Neural crest cell (in vitro differentiated cells): ENCODE measurements at places on chromosomes 1 and 21. TPM values are rescaled to one million over a fixed set of nuclear protein-coding genes. Genes with fewer than 3 reads are reported as not detected.

The CSDE1 gene
- 659 and 685 TPM in 2 replicates for total RNA-seq

The S100A16 gene
- total RNA-seq, result 5.3 and 7.1 TPM in 2 replicates

The OR2L8 gene
- total RNA-seq, result not detected in 2 replicates

The RNF19B gene
- total RNA-seq, result 14.9 and 16.0 TPM in 2 replicates

The C8B gene
- not detected in 2 replicates for total RNA-seq

The CR1 gene
- not detected in 2 replicates for total RNA-seq

- DNase-seq, result no peak
These were observed 83.8 kb downstream of the SETD4 start for GRCh38 chr21:35976481-35976880.

GRCh38 chr1:37038227-37039093, 4.1 kb upstream of the GRIK3 start:
- no peak for DNase-seq

DNA sequence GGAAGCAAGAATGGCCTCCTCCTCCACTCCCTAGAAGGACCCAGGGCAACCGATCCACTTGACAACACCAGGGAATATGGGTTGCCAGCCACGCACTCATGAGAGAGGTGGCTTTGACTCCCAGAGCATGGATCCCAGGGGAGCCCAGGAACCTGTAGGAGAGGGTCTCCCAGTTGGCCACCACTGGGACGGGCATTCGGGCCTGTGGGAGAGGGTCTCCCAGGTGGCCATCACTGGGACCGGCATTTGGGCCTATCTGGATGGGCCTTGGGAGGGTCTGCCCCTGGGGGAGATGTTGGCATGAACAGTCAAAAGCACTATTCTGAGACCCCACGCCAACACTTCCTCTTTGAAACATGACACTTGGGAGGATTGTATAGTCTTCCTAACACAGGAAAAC, 565 bp downstream of the TFF1 start:
- no peak for DNase-seq

DNA sequence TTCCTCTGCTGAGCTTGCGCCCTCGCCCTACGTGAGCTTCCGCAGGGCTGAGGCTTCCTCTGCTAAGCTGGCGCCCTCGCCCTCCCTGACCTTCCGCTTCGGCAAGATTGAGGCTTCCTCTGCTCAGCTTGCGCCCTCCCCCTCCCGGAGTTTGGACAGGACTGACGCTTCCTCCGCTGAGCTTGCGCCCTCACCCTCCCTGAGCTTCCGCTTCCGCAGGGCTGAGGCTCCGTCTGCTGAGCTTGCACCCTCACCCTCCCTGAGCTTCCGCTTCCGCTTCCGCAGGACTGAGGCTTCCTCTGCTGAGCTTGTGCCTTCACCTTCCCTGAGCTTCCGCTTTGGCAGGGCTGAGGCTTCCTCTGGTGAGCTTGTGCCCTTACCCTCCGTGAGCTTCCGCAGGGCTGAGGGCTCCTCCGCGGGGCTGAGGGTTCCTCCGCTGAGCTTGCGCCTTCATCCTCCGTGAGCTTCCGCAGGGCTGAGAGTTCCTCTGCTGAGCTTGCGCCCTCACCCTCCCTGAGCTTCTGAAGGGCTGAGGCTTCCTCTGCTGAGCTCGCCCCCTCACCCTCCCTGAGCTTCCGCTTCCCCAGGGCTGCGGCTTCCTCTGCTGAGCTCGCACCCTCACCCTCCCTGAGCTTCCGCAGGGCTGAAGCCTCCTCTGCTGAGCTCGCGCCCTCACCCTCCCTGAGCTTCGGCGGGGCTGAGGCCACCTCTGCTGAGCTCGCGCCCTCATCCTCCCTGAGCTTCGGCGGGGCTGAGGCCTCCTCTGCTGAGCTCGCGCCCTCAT, 753.6 kb upstream of the TPTE start:
- no peak for DNase-seq

DNA sequence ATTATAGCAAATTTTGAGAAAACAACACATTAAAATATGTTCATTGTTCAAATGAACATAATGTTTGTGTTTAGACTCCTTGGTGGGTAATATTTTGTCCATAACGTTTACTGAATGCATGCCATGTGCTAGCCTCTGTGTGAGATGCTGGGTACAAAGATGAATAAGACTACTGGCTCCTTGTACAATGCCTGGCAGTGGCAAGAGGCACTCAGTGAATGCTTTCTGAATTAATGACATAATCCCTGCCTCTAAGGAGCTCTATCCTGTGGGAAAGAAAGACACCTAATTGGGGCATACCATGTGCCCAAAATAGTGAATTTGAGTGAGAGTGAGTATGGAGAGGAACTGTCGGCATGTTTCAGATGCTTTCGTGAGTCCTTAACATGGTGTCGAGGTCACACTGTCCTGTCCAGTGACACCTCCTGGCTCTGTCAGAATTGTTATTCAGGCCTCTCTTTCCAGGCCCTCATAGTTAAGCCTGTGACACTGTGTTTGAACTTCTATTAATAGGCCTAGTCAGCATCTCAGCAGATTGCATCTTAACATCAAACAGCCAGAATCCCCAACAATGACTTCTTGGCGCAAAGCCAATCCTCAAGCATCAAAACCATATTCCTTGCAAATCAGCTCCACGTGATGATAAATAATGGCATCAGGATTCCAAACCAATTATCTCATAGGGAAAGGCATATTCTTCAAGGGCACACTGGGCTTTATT, 32.8 kb upstream of the S1PR1 start:
- no peak for DNase-seq

- DNase-seq, result peak; percentile 73
These were observed 33.6 kb downstream of the SPAG17 start for GRCh38 chr1:118151312-118151937.

GRCh38 chr1:89254658-89255287, 17.9 kb downstream of the GBP5 start:
- DNase-seq, result no peak

GRCh38 chr1:218521414-218522169, 176.5 kb downstream of the TGFB2 start:
- DNase-seq, result peak; percentile 44

- peak; percentile 63 for DNase-seq
These were observed at the start of gene HPDL for GRCh38 chr1:45326627-45327623. TSS of gene HPDL (plus strand) at chr1:45326895. CDS start at chr1:45327149, 254 bp downstream.

DNA sequence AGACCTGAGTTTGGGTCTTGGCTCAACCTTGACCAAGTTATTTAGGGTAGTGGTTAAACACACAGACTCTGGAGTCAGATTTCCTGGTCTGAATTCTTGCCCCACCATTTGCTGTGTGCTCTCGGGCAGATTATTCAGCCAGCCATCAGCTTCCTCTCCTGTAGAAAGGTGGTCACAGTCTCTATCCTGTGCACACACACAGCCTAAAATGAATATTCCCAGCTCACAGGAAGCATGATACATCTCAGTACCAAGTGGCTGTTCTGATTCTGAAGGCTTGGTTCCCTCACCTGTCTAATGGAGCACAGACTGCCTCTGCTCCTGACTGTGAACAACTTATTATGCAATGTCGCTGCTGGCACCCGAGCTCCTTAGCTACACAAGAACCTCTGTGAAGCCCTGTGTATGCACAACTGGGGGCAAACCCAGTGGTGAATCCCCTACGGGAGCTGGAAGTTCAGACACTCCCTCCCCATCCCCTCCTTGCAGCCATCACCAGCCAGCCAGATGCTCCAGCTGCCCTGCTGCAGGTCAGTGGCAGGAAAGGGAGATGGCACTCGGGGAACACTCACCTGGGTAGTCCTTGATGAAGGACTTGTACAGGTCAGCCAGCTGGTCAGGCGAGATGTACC, 13.7 kb downstream of the ENO1 start:
- no peak for DNase-seq

DNA sequence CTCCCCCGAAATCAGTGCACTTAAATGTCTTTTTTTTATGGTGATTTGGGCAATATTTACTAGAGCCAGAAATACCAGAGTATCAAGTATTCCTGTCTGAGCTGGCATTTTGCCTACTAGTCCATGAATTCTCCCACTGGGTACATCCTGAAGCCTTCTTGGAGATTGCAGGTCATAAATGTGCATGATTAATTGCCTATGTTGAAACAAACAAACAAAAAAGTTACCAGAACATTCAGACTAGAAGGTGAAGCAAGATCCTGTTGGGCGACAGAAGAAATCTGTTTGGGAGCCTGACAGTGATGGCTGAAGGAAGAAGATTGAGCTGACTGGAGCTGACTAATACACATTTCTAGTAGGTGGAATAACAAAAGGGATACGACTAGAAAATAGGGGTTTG, 127.4 kb upstream of the NRIP1 start:
- DNase-seq, result no peak
